GM13977 (cell line): ENCODE measurements at places on chromosomes 4 and X.

GRCh38 chr4:138709859-138710258 is 305.7 kb upstream of the NOCT start:
- DNase-seq = no peak

DNA sequence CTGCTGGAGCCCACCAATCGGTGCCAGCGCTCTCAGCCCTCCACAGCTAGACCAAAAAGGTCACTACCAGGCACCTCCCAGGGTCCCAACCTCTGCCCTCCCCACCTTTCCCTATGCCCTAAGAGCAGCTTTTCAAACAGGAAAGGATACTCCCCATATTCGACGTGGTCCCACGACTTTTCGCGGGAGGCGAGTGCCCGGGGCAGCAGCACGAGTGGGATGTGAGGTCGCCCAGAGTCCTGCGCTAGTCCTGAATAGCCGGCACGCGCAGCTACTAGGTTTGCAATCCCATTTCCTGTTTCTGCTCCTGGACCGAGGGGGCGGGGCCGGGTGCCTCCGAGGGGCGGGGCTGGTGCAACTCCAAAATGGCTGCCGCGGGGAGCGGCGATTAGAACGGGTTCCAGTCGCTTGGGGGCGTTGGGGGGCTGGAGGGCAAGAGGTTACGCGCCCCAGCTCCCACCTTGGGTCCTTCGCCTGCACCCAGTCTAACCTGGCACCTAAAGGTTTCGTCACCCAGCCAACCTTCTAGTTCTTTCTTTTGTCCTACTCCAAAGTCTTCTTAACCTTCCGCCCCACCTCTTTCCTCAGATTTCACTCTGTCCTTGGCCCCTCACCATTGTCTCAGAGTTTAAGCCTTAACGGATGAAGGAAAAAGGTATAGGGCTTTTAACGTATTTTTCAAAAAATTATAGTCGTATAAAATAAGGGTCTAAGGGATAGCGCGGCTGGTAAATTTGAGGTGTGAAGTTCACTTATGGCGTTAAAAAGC is 85.0 kb upstream of the TENT5D start:
- no peak for DNase-seq

- DNase-seq = no peak
These were observed 37.4 kb downstream of the PPP3CA start for GRCh38 chr4:101309925-101310324.

- no peak for DNase-seq
These were observed 194.4 kb upstream of the CPEB2 start for GRCh38 chr4:14807856-14808255.

DNA sequence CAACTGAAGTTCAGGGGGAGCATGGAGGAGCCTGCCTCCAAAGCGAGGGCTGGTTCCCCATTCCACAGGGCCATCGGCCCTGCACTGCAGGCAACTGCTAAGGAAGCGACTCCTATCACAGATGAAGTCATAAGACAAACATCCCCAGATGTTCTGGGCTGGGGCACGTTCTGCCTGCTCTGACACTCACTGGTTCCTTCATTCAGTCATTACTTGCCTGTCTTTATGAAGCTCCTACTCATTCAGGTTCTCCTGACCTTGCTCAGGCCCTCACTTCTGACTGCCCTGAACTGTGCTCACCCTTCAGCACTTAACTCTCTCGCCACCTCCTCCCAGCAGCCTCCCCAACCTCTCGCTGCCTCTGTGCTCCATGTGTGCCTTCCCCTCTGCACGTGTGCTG is 2.5 kb upstream of the SLC2A9 start:
- no peak for DNase-seq

DNA sequence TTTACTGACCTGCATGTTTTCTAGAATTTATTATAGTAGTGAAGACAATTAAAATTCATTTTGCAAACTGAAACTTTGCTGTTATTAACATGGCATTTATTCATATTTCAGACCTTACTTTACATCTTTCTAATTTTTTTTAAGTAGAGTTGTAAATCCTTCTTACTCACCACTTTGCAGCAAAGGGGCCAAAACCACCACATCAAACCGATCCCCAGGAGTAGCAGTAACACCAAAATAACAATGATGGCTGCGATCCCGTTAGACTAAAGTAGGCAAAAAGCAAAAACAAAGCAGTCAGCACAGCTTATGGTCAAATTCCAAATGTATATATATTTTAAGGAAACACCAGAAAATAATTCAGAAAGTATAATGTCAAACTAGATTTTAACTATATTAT is 64.7 kb downstream of the ANTXR2 start:
- no peak for DNase-seq

- no peak for DNase-seq
These were observed 646.9 kb downstream of the STPG2 start for GRCh38 chr4:97496298-97496873.

- no peak for DNase-seq
These were observed 59.6 kb upstream of the MXD4 start for GRCh38 chr4:2321279-2322196.

DNA sequence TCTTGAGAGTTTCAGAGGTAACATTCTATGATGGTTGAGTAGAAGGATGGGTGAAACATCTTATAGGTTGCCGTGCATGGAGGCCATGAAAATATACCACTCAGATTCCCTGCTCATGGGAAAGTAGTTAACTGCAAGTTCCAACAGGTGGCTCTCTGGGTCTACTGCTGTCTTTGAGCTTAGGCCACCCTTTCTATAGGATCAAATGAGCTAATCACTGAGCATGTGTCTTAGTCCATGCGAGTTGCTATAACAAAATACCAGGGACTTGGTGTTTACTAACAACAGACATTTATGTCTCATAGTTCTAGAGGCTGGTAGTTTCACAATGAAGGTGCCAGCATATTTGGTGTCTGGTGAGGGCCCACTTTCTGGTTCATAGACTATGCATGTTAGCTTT is 144.8 kb upstream of the UNC5C start:
- DNase-seq = no peak

DNA sequence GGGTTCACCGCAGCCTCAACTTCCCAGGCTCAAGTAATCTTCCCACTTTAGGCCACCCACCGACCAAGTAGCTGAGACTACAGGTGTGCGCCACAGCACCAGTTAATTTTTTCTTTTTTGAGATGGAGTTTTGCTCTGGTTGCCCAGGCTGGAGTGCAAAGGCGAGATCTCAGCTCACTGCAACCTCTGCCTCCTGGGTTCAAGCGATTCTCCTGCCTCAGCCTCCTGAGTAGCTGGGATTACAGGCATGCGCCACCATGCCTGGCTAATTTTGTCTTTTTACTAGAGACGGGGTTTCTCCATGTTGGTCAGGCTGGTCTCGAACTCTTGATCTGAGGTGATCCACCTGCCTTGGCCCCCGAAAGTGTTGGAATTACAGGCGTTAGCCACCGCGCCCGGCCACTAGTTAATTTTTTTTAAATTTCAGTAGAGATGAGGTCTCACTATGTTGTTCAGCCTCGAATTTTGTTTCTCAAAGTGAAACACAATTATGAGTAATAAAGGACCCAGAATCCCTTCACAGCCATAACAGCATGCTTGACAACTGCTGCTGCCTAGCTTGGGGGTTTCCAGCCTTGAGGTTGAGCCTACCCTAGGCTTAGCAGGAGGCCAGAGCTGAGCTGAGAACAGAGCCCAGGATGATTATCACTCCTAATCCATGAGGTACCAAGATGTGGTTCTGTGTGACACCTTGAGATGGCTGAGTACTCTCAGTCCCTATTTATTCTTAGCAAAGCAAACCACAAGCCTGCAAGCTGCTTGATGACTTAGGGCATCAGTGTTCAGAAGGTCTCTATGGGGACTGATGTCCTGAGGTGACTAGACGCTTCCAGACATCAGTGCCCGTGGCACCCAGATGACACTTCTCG is 41.6 kb upstream of the NKRF start:
- peak; percentile 77 for DNase-seq

DNA sequence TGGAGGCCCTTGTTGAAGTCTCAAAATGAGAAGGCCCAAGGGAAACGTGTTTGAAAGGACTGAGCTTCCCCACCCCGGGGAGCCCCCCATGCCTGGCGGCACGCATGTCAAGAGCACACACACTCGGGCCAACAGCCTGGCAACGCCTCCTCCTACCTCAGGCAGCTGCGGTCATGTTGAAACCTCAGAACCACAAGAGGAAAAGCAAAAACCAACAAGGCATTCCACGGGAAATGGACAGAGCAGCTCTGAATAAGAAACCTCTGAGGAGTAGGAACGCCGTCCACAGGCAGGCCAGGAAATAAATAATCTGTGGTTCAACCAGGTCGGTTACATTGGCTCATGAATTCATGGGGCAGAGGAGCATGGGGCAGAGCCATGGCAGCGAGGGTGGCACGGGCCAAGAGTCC is 95.7 kb upstream of the AFAP1 start:
- DNase-seq = no peak

GRCh38 chrX:95884186-95884585 is 800.5 kb upstream of the DIAPH2 start:
- no peak for DNase-seq

GRCh38 chr4:185229021-185229818 is 19.8 kb downstream of the SNX25 start:
- no peak for DNase-seq
